Immature natural killer cell (primary cell): ENCODE measurements at places on chromosomes 12 and 14.

- no peak for DNase-seq
Observed at GRCh38 chr14:92651758-92652406, 96.5 kb downstream of the LGMN start.

- DNase-seq: no peak
Observed at GRCh38 chr14:89721956-89722355, 232.6 kb downstream of the EFCAB11 start.

GRCh38 chr12:2752676-2753371 lies 41.9 kb upstream of the FKBP4 start:
- peak; percentile 74 for DNase-seq

DNA sequence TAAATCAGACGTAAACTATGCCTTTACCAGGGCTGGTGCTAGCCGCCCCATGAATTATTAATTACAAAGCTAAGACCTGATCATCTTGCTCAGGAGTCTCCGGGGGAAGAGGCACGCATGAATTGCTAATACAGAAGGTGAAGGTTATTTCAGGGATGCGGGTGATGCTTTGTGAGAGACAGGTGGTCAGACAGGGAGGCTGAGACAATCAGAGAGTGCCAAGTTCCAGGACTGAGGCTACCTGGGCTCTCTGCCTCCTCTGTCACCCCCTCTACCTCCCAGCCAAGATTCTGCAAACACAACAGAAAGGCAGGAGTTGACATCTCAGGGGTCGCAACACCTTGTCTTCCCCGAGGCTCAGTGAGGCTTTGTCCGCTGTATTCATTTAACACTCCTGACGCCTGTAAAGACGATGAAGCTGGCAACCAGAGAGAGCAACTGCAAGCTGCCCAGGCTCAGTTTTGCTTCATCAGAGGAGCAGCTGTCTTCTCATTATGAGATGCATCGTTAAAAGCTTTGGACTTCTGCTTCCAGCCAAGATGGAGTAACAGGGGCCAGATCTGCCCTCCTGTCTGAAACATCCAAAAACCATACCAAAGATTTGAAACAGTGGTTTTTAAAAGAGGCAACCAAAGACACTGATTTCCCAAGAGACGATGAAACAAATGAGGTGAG lies 46.6 kb downstream of the PRIMA1 start:
- DNase-seq: no peak

DNA sequence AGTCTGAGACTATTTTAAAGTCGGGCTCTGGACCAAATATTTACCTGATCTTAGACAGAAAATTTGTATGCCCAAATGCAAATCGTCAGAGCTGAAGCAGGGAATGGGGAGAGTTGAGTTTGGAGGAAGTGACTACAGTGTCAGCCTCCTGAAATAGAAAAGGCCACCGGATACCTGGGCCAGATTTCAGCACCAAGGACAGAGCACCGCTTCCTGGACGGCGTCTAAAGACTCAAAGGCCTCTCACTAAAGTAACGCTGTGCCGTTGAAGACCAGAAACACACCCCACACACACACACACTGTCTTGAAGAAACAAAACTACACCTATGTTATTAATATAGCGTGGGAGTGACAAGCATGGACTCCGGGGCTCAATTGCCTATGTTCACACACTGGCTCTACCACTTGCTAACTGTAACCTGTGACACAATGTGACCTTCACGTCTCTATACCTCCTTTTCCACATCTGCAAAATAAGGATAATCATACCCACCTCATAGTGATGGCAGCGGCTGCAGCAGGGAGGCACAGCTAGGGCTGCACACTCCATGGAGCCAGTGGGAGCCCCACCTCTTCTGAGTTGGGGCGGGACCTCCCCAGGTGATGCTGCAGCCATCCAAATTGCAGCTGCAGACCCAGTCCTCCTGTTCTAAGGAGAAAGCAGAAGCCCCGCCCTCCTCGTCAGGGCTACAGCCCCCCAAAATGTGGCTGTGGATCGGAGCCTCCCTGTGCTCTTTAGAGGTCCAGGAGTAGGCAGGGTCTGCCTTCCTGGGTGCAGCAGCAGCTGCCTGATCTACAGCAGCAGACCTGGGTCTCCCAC lies 35.6 kb downstream of the KRT76 start:
- DNase-seq: peak; percentile 60

DNA sequence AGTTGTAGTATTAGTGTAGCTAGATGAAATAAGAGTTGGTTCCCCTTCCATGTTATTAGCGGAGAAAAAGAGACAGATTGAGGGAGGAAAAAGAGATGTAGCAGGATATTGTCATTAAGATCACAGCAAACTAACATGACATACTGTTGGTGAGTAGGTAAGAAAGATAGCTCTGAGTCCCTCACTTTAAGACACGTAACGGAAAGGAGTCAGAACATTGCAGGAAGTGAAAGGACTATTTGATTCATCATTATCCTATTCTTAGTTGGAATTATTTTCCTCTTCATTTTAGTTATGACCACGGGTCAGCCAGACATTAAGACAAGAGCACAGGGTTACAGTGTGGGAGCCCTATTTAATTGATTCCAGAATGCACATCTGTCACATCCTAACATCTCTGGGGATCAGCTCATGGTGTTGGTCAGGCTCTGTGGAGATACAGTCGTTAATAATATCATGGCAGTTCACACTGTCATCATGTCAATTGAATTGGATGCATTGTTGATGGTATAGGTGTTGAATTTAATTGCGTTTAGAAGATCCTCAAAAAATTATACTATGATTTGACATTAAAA lies 55.0 kb downstream of the TMX1 start:
- no peak for DNase-seq

DNA sequence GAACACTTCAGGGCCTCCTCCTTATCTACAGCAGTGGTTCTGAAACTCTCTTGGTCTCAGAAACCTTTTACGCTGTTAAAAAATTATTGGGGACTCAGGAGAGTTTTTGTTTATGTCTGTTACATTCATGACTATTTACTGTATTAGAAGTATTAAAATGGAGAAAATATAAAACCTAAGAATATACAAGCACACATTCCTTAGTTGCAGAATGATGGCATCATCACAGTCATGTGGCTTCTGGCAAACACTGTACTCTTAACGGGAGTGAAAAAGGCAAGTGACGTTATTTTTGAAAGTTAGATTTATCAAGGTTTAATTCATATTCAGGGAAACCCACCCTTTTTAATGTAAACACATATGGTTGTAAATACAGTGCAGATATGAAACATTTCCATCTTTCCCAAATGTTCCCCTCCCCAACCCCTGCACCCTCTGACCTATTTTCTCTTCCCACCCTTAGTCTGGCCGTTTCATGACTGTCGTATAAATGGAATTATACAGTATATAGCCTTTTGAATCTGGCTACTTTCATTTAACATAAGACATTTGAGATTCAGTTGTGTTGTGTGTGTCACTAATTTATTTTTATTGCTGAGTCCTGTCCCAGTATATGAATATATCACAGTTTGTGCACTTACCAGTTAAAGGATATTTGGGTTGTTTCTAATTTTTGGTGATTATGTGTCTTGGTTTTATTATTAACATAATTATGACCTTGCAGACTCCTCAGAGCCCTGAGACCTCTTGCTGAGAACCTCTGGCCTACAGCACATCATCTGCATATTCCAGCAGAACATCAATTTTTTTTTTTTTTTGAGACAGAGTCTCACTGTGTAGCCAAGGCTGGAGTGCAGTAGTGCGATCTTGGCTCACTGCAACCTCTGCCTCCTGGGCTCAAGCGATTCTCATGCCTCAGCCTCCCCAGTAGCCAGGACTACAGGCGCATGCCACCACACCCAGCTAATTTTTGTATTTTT lies 457.0 kb downstream of the PCNX1 start:
- no peak for DNase-seq

DNA sequence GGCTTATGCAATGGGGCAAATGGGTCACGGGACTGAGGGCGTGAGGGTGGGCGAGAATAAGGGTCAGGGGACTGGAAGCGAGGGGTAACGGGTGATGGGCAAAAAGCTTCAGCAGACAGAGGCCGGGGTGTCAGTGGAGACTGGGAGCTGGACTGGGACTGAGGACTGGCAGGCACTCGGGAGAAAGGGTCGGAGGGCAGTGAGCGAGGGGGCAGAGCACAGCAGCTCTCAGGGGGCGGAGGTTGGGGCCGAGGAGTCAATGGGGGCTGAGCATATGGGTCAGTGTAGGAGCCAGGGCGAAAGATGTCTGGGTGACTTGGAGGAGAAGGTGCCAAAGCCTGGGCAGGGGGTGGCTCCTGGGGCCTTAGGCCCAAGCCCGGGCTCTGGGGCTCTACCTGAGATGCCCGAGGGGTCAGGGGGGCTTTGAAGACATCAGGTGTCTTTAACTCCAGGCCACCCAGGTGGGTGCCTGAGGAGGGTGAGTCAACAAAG lies 20.2 kb downstream of the KMT2D start:
- DNase-seq: no peak

DNA sequence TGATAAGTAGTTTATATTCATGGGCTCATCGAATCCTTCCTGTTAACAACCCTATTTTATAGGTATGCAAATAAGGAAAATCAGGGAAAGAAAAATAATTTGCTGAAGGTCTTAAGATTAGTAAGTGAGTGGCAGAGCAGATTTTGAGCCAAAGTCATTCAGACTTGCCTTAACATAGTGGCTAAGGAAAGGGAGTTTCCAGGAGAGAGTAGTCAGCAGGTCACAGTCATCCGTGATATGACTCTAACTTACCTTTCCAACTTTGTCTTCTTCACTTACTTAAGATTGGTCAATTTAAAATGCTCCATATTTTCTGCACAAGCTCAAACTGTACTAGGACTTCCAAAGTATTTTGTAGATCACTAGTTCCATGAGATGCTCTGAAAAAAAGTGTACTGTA lies 46.6 kb downstream of the AKAP6 start:
- DNase-seq: no peak

GRCh38 chr14:86532219-86532618 lies 1002.3 kb downstream of the FLRT2 start:
- no peak for DNase-seq

- DNase-seq: no peak
Observed at GRCh38 chr12:124563401-124563800, 4.0 kb downstream of the NCOR2 start.

- DNase-seq: no peak
Observed at GRCh38 chr12:93520454-93520853, 52.0 kb upstream of the SOCS2 start.

DNA sequence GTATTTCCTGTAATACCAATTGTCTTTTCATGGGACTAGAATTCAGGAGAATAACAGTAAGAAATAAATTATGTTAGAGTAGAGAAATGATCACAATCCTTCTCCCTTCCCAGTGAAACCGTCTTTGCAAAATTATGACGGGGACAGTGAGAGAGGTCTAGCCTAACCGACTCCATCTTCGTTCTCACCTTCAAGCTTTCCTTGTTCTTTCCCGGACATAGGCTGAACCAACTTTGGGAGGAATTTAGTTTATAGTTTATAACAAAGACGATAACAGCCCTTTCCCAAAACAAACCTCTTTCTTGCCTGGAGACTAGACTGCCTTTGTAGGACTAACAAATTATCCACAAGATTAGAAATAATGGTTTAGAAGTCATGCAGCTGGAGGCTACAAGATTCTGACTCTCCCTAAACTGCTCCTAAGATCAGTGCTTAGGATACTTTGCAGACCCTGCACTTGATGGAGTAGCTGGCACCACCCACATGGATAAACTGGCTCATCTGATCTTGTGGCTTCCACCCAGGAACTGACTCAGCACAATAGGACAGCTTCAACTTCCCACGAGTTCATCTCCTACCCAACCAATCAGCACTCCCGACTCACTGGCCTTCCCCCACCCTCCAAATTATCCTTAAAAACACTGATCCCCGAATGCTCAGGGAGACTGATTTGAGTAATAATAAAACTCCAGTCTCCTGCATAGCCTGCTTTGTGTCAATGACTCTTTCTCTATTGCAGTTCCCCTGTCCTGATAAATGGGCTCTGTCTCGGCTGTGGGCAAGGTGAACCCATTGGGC lies 521.2 kb upstream of the TBX3 start:
- no peak for DNase-seq

DNA sequence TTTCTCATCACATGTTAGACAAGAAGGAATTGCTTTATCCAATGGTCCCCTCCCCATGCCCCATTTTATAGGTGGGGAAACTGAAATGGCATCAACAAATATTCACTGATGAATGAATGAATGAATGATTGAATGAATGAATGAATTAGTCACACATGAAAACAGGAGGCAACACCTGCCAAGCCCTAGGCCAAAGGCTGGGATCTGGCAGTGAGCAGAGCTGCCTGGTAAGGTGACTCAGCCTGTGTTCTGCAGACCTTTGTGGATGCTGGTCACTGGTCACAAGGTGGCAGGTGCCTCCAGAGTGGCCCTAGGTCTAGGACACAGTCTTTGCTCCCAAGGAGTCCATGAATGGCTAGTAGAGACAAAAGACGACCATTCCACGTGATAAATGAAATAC lies 188.4 kb downstream of the RBM19 start:
- DNase-seq: no peak

GRCh38 chr12:75489187-75489586 lies 8.6 kb downstream of the GLIPR1 start:
- DNase-seq: no peak

- no peak for DNase-seq
Observed at GRCh38 chr14:88324930-88325329, 1.9 kb upstream of the KCNK10 start.

GRCh38 chr12:65838330-65838976 lies 14.2 kb downstream of the HMGA2 start:
- DNase-seq: no peak

- DNase-seq: no peak
Observed at GRCh38 chr14:35944847-35945246, 118.7 kb downstream of the BRMS1L start.

GRCh38 chr12:41835556-41835955 lies 309.1 kb downstream of the GXYLT1 start:
- no peak for DNase-seq

DNA sequence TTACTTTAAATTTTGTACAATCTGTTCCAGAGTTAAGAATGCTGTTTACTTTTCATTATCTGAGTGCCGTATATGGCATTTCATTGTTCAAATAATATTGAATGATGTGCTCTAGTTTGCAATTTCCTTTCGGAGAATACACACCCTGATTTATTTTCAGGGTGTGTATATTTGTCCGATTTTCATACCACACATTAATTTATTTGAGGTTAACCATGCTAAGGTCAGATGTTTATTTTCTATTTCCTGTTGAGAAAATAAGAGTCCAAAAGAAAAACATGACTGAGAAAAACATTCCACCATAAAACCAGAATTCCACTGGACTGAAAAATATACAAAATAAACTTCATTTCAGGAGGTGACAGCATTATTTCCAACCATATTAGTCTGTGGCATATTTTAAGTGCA lies 64.2 kb upstream of the OVCH1 start:
- no peak for DNase-seq

- peak; percentile 20 for DNase-seq
Observed at GRCh38 chr12:52121824-52122539, 42.5 kb downstream of the SMIM41 start.

DNA sequence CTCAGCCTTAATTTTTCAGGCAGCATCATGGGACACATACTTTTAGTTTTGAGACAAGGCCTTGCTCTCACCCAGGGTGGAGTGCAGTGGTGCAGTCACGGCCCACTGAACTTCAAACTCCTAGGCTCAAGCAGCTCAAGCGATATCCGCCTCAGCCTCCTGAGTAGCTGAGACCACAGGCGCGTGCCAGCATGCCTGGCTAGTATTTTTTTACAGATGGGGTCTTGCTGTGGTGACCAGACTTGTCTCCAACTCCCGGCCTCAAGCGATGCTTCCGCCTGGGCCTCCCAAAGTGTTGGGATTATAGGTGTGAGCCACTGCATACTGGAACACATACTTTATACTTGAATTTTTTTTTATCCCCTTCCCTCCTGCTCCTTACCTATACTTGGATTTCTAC lies 2.8 kb downstream of the RDH5 start:
- no peak for DNase-seq

GRCh38 chr14:101024686-101025085 lies 121.2 kb upstream of the RTL1 start:
- no peak for DNase-seq

- DNase-seq: no peak
Observed at GRCh38 chr12:58787021-58787760, 133.1 kb downstream of the LRIG3 start.
